ENCODE measurements at places on chromosomes 11 and 22.

GRCh38 chr11:130588471-130588870 is 140.0 kb downstream of the ADAMTS15 start:
- DNase-seq = no peak

DNA sequence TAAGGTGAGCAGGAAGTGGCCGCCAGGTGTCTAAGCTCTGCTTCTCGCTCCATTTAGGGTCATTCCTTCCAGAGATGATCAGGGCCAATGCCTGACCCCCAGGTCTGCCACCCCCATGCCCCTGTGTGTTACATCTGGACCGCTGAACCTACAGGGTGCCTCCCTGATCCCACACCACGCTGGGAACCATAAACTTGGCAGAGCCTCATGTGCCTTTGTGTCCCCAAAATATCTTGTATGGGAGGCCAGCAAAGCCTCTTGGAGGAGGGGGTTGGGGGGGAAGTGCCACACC is 3.7 kb downstream of the TST start:
- no peak for DNase-seq

GRCh38 chr11:26551186-26551801 is 20.8 kb downstream of the MUC15 start:
- no peak for DNase-seq

DNA sequence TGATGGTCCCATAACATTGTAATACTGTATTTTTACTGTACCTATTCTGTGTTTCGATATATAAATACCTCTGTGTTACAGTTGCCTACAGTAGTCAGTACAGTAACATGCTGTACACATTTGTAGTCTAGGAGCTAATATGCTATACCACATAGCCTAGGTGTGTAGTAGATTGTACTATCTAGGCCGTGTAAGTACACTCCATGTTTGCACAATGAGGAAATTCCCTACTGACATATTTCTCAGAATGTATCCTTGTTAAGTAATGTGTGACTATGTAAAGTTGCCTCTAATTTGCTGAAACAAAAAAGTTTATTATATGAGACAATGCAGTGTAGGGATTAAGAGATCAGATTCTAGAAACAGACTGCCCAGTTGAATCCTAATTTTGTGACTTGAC is 21.3 kb downstream of the CAPRIN1 start:
- no peak for DNase-seq

GRCh38 chr11:17703951-17704350 is 15.4 kb upstream of the MYOD1 start:
- DNase-seq = no peak

DNA sequence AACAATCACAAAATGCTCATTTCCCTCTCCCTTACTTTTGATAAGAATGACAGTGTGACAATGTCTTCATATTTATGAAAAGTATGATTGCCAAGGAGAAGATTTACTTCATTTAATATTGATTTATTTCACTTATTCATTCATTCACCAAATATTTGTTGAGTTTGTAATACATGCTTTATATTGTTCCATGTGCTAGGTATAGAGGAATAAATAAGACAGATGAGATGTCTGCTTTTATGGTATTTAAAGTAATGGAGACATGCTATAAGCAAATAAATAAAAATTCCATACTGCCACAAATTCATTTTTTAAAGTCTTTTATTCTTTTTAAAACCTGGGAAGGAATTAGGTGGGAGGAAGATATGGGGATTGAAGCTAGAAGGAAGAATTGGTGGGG is 289.4 kb downstream of the GUCY1A2 start:
- no peak for DNase-seq

- no peak for DNase-seq
Observed at GRCh38 chr11:92026664-92027063, 198.0 kb upstream of the FAT3 start.

- DNase-seq = no peak
Observed at GRCh38 chr11:76863196-76863777, 2.6 kb downstream of the ACER3 start.

Measured in NCI-H1105 (cell line).